ENCODE measurements at places on chromosomes 3 and 15. TPM values are rescaled to one million over a fixed set of nuclear protein-coding genes. Genes with fewer than 3 reads are reported as not detected.

The SAMD7 gene
- not detected for total RNA-seq

The PLA2G4F gene
- total RNA-seq: 2.9 TPM

The RAB6B gene
- total RNA-seq: 3.2 TPM

The DLEC1 gene
- 0.35 TPM for total RNA-seq

The HTD2 gene
- total RNA-seq: 13.2 TPM

The CGNL1 gene
- total RNA-seq: 8.3 TPM

The KIF9 gene
- 7.2 TPM for total RNA-seq

The MBD4 gene
- total RNA-seq: 39.8 TPM

The CX3CR1 gene
- 0.61 TPM for total RNA-seq

The ADPRH gene
- total RNA-seq: 2.8 TPM

DNA sequence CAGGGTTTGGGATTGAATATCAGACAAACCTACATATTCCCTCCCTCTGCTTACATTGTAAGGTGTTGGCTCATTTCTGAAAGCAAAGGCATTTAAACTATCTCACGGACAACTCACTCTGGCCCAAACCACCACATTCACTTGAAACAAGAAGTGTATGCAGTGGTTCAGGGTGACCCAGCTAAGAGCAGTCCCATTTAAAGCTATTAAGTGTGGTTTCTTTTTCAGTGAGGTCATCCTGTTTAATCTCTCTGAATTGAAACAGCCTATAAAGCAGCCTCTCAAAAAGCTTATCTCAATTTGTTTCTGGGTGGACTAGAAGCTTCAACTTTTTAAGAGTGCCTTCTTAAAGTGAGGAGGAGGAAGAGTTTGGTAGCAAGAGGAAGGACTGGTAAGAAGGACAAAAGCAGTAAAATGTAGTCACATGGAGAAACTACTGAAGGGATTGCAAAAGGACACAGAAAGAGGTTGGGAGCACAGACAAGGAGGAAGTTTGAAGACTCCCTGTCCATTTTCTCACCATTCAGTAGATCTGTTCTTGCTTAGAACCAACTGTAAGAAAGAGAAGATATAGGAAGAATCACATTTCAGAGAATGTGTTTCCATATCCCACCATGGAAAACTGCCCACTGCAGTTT is 151.6 kb downstream of the TMCO5A start:
- DNase-seq: no peak

- no peak for DNase-seq
These were observed 91.4 kb upstream of the SCN10A start for GRCh38 chr3:38907426-38907825.

DNA sequence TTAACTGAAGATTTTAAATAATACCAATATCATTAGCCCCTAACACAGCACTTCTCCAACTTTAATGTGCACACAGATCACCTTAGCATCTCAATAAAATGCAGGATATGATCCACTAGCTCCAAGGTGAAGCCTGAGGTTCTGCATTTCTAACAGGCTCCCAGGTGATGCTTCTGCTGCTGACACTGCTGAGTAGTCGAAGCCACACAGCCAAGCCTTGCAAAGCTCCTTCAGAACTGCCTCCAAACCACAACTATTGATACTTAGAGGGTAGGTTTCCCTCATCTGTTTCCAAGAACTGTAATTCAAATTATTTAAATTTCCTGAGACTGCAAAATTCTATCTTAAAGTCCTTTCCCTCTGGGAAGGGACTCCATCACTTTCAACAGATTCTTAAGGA is 3.9 kb downstream of the RIOX2 start:
- no peak for DNase-seq

DNA sequence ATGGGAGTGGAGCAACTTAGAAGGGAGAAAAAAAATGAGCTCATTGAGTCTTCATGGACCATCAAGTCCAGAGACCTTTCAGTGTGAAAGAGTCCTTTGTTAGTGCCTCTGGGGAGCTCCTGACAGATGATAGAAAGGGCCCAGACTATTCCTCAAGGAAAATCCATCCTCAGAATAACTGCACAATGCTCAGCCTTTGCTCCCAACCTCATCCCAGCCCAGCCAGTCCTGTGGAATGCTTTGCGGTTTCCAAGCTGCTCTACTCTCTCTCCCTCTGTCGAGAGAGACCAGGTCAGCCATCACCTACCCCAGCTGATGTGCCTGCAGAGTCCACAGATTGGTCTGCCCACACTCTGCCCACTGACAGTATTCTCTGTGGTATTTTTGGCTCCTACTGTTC is 406.2 kb downstream of the MFSD1 start:
- DNase-seq: no peak

- DNase-seq: no peak
These were observed at the start of gene ACOX2 for GRCh38 chr3:58536501-58537411. TSS of gene ACOX2 (minus strand) at chr3:58537190. CDS start at chr3:58535106, 2,084 bp downstream.

- no peak for DNase-seq
These were observed 591.4 kb downstream of the FOXP1 start for GRCh38 chr3:70992131-70992530.

GRCh38 chr3:183217548-183218332 is 35.3 kb upstream of the B3GNT5 start:
- no peak for DNase-seq

DNA sequence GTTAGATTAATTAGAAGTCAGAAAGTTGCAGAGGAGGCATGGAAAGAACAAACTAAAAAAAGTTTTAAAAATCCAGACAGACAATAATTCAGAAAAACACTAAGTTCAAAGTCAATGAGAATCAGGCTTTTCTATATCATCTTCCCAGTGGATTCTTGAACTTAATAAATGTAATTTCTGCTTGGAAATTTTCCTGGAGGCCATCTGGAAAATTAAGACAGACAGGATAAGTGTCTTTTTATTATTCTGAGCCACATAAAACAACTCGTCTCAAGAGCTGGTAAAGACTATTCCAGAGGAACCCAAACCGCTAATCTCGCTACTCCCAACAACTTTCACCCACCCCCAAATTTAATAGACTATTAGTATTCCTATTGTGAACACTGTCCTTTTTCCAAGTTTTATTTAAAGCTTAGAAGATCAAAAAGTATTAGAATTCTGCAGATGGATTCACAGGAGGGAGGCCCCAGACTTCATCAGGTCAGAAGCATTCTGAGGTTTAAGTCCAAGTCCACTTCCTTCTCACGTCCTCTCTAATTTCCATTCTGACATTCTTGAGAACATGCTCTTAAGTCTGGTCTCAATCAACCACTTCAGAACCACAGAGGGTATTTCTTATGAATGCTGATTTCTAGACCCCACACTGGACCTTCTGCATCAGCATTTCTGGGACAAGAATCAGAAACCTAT is 61.3 kb downstream of the ERC2 start:
- no peak for DNase-seq

DNA sequence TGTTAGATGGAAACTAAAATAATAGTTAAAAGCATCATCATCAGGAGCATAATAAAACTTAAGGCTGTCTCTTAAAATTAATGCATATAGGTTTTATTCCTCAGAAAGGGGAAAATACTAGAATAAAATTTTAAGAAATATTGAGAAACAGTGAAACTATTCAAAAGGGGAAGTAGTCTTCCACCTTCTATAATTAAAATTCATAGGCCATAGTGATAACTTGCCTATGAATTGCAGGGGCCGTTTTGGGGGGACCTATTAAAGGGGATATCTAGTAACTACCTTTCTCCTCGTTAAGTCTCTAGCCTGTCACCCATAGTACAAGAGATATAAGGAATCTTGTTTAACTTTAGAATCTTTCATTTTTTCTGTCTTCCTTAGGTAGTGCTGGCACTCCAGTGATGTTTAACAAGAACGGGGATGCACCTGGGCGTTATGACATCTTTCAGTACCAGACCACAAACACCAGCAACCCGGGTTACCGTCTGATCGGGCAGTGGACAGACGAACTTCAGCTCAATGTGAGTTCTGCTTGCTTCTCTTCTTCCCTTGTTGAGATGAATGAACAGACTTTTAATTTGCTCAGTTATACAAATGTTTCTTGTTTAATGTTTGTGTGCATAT is 600.4 kb downstream of the GRM7 start:
- no peak for DNase-seq

DNA sequence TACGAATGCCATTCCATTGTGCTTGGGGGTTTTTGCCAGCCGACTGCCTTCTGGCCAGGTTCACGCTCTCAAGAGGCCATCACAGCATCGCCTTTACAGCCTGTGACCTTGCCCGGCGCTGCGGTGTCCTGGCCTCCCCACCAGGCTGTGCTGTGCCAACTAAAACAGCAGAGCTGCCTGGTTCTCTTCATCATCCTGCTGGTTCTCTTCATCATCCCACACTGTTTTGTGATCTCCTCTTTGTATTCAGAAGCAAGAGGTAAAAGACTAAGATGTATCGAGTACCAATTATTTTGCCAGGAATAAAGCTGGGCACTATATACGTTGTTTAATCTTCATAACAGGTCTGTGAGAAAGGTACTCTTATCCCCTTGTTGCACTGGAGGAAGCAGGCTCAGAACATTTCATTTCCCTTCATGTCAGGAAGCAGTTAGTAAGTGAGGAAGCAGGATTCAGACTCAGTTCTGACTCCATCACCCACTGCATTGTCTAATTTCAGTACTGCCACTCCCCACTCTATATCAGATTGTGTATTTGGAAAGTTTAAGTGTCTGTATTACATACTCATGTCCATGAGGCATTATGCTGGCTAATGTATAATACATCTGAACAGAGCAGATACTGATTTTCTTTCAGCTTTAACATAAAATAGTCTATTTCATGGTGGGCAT is 92.7 kb downstream of the LRRC28 start:
- DNase-seq: no peak

GRCh38 chr15:71393383-71393782 is 278.1 kb downstream of the THSD4 start:
- no peak for DNase-seq

GRCh38 chr3:106130384-106131198 is 261.8 kb upstream of the CBLB start:
- no peak for DNase-seq

DNA sequence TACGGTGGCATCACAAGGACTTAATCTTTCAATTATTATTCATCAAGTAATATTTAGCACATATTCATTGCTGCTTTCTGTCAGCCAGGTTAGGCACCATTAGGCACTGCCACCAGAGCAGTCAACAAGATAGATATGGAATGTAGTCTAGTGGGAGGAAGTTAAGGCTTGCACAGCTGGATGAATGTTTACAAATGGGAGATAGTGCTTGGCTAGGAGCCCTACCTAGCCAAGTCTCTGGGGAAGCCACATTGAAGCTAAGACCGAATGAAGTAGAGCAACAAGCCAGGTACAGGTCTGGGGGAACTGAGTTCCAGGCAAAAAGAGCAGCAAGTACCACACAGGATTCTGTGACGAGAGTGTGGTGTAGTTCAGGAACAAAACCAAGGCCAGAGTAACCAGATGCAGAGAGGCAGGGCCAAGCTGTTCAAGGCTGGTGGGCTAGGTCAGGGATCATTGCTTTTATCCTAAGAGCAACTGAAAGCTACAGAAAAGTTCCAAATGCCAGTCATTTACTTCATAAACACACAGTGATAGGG is 33.4 kb upstream of the SCAANT1 start:
- no peak for DNase-seq

DNA sequence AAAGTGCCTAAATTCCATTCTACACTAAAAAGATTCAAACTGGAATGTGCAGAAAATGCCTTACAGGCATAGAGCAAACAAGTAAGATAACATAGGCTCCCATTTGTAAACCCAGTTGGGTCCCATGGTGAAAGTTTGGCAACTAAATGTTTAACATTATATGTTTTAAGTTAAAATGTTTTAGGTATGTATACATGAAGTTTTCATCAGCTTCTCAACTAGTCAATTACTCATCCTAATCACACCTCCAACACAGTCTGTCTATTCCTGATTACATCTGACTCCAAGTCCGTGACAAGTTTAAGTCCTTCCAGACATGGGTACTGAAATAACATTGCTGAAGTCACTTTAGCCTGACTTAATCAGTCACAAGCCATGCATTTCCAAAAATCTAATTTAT is 25.0 kb downstream of the MYLK start:
- DNase-seq: no peak

DNA sequence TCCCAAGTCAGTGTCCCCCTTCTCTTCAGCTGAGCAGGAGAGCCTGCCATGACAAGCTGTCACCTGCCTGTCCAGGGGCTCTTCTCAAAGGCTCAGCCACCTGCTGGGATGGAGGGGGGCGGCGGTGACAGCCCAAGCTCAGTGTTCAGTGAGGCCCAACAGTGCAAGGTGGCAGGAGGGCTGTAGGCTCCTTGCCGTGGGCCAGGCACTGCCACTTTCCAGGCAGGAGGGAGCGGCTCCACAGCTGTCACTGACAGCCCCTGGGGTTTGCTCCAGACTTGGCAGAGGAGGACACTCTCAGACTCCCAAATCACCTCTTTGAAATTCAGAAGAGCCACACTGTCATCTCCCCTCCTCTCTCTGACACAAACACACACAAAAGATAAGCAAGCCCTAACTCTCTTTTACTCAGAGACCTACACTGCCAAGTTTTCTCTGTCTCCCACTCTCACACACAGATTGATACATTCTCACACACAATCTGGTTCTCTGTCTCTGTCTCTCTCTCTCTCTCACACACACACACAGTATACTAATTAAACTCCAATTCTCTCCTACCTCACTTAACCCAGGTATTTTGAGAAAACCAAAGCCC is 443.3 kb downstream of the EPHB1 start:
- DNase-seq: no peak

Data from Caco-2 (cell line).